ENCODE measurements at places on chromosomes 2 and 18.
A peak's percentile ranks its signal among the peaks of the same experiment; 100 is the strongest.

DNA sequence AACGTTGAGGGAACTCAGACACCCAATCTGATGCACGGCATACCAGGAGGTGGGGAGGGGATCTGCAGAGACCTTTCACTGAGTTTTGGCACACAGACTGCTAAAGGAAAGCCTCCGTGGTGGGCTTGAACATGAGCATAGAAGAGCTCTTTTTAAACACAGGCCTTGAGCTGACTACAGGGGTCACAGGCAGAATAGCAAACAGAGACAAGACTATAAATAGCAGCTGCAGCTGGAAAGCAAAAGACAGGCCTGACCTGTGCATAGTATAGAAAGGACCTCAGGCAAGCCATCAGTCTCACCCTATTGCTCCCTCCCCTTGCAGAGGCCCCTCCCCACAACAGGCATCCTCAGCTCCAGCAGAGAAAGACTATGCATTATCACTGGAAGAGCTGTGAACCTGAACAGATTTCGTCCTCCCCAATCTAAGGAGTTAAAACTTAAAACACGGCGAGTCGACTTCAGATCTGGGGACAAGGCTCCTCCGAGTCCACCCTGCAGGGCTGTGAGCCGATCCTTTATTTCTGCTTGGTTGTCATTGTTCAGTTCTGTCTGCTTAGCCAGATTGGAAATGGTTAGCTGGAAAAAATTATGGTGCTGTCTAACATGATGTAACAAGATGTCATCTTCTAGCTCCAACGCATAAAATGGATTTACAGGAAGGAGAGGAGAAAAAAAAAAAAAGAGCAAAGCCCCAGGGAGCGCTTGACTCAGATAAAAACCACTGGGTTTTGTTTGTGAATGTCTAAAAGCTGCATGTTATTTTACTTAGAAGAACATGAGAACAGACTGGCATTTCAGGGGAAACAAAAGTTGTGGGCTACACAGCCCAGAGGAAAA lies 25.2 kb upstream of the LCLAT1 start:
- no peak for DNase-seq

GRCh38 chr18:21191596-21192307 lies 50.3 kb upstream of the GREB1L start:
- no peak for DNase-seq

DNA sequence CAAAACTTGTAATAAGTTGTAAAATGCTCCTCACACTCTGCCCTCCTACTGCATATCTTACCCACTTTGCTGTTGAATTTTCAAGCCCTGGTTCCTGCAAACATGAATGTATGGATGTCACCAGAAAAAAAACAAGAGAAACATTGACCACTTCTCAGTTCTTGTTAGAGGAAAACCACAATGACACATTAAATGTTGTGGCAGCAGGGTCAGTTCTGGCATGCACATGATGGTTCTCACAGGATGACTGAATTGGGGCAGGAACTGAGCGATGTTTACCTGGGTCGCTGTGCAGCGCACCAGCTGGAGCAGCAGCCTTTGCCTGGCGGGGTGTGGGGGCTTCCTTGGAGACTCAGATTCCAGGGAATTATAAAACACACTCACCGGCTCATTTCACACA lies 14.0 kb upstream of the PRKCE start:
- DNase-seq = peak; percentile 43

DNA sequence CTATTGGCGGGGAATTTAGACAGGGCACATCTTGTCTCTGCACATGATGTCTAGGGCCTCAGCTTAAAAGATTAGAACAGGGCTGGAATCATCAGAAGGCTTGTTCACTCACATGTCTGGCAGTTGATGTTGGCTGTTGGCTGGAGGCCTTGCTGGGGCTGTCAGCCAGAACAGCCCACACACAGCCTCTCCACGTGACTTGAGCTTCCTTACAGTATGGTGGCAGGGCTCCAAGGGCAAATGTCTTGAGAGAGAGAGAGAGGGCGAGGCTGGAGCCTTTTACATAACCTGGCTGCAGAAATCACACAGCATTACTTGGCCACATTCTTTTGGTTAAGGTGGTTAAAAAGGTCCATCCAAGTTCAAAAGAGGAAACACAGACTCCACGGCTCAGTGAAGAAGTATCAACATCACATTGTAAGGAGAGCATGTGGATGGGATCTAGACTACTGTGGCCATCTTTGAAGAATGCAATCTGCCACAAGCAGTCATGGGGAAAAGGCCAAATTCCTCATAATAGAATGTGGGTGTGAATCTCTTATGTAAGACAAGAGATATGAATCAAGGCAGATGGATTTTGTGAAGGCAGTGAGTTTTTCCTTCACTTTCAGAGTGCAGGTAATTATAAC lies 30.4 kb downstream of the SRSF7 start:
- peak; percentile 91 for DNase-seq

- DNase-seq = no peak
Measured at GRCh38 chr2:114609801-114610200, 167.4 kb downstream of the DPP10 start.

DNA sequence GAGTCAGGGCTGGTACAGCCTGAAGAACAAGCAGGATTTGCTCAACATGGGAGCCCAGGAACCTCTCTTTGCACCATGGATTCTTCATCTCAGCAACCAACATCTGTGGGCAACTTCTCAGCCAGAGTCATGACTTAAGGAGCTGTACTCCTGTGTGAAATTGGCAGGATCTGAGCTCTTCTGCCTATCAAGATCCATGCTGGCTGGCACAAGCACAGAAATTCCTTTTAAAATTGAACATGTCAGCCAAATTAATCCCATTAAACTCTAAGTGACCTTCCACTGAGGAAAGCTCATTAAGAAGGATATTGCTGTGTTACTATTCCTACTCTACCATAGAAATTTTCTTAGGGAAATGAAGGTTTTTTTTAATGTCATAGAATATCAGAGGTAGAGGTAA lies 110.5 kb upstream of the SCG2 start:
- DNase-seq = no peak

GRCh38 chr2:88638743-88639142 lies 11.5 kb upstream of the EIF2AK3 start:
- peak; percentile 44 for DNase-seq

DNA sequence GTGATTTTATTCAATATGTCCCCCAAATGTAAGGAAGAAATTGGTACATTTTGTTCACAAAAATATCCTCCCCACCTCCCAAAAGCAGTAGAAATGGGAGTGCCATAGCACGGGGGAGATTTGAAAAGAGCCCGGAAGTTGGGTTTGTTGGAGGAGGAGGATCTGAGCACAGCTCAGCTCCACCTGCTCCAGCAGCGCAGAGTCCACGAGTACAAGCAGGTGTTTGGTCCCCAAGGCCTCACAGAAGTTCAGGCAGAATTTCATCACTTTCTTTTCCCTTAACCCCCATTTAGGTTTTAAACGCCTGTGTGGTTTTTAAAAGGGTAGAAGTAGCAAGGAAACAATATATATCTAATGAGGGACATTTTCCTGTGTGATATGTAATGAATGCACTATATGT lies 56.0 kb downstream of the TRAPPC12 start:
- DNase-seq = no peak

DNA sequence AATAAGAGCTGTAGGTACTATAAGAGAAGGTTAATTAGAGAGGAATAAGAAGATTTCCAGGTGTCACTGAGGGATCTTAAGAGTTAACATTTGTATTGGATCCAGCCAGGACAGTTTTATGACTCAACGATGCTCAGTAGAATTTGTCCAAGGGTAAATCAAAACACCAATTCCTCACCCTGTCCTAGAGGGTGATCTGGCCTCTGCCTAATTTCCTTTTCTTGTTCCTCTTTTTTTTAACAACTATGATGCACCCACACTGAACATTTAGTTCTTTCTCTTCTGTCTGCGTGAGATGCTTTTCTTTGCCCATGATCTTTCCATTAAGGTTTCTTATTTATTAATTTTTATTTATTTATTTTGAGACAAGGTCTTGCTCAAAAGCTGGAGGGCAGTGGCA lies 92.0 kb downstream of the PMS1 start:
- DNase-seq = no peak

- no peak for DNase-seq
Measured at GRCh38 chr2:134075204-134075603, 178.7 kb upstream of the MGAT5 start.

GRCh38 chr2:239355139-239355538 lies 45.7 kb downstream of the HDAC4 start:
- no peak for DNase-seq

DNA sequence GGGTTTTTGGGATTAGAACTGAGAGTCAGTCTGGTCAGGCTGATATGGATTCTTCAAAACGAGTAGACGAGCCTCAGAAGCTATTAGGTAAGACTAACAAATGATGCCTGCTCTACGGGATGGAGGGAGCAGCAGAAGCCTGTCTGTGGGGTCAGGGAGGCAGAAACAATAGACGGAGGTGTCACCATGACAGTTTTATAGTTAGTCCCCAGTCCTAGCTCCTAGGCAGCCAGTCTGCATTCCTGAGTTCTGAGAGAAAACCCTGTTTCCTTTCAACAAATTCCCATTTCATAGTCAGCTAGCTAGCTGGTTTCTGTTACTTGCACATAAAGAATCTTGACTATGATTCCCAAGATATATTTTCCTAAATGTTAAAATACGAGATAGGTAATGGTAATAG lies 542.1 kb downstream of the PID1 start:
- DNase-seq = no peak

GRCh38 chr2:46351750-46352138 lies 54.5 kb downstream of the EPAS1 start:
- DNase-seq = no peak

GRCh38 chr2:8469709-8470493 lies 212.0 kb upstream of the ID2 start:
- DNase-seq = no peak

DNA sequence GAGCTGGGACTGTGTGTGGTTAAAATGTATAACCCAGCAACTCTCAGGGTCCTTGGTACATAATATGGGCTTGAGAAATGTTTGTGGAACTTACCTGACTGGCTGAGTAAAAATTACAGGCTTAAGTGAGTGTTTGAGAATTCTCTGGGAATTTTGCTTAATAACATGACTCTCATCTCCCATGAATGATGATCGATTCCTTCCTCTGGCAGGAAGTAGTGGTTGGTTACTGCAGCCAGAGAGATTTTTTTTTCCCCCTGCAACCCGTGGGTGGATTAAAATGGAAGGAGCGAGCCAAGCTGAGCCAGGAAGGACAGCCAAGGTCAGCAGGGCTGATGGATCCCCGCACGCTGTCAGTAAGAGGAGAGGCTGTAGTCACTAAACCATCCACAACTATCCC lies 40.6 kb upstream of the RFX8 start:
- DNase-seq = no peak

DNA sequence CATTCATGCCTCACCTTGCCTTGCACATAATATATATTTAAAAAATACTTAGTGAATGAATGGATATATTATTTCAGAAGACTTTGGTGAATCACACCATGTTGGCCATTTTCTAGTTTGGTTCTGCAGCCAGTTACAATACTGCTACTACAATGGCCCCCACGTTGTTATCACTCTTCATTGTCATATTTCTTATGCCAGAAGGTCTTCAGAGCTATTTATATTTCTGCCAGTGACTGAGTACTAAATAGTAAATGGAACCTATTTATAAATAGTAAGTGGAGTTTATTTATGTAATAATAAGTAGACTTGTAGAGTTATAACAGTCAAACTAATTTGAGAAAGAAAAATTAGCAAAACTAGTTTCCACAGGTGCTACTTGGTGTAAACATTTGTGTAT lies 516.6 kb upstream of the SYT4 start:
- no peak for DNase-seq

- peak; percentile 24 for DNase-seq
Measured at GRCh38 chr18:6355789-6356589, 58.7 kb downstream of the L3MBTL4 start.

GRCh38 chr18:62187543-62188510 lies 772 bp downstream of the RELCH start:
- no peak for DNase-seq

DNA sequence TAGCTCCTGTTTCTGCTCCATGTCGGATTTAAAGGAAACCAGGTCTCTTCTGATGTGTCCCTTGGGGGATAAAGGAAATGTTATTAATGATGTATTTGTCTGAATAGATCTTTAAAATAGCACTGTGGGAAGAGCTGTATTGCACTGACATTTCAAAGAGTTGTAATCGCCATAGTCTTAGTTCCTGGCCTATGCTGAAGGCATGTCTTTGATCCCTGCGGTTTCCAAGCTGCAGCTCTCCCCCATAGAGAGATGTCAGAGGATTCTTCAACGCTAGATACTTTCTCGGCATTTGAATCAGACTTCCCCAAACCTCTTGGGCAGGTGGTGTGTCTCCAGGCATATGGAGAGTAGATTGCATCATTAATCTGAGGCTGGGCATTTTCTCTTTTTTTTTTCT lies 40.4 kb downstream of the NAT8 start:
- no peak for DNase-seq

- no peak for DNase-seq
Measured at GRCh38 chr2:160898581-160899307, 261.5 kb upstream of the TANK start.

- no peak for DNase-seq
Measured at GRCh38 chr18:63283305-63284094, 36.1 kb downstream of the BCL2 start.

- no peak for DNase-seq
Measured at GRCh38 chr2:178328037-178328436, 122.9 kb downstream of the PRKRA start.

DNA sequence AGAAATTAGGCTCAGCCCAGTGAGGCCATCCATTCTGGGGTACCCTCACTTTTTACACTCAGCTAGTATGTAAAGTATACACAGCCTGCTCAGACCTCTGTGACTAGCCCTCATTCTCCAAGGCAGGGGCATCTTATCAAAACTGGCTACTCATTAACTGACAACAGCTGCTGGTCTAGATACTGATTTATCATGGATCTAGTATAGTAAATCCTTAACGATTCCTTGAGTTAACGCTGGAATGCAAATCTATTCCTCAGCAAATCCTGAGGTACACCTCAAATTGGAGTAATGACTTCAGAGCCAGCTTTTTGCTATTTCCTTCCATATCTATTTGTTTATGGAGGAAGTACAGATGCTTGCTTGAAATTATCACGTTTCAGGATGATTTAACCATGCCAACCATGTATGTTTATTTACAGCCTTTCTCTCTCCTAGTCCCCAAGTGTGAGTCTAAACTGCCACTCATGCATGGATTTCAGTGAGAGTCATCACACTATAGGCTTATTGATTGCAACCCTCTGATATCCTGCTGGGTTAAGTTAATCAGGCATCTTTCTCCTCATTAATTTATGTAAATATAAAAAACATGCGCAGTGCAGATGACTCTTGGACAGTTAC lies 70.2 kb upstream of the DOK6 start:
- DNase-seq = no peak

GRCh38 chr18:32576296-32576916 lies 105.7 kb upstream of the GAREM1 start:
- DNase-seq = no peak

GRCh38 chr2:236536727-236537398 lies 32.8 kb upstream of the ACKR3 start:
- DNase-seq = no peak

DNA sequence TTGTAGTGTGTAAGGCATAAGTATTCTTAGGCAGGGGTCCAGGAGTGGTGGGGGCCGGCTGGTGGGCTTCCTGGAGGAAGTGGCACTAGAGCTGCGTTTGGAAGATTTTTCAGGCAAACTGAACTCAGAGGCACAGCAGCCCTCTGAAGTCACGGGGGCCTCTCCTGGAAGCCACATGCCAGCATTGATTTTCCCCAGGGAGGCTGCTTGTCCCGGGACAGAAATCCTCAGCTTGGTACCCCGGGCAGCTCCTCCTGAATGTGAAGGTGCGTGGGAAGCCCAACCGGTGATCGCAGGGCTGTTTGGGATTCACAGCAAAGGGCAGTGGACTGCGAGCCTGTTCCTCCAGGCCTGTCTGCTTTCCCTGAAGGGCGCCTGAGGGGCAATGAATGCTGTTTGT lies 1.6 kb upstream of the PDIA6 start:
- DNase-seq = no peak

Measured in epithelial cell of prostate (primary cell).